Esophagus mucosa (tissue), 1 donor: ENCODE measurements at places on chromosomes 12 and 14. TPM values are rescaled to one million over a fixed set of nuclear protein-coding genes. Genes with fewer than 3 reads are reported as not detected.
A peak's percentile ranks its signal among the peaks of the same experiment; 100 is the strongest.

GRCh38 chr14:58133739-58134138 is 18.3 kb downstream of the ARMH4 start:
- ATAC-seq, result peak; percentile 50

GRCh38 chr14:99793213-99794150 is at the start of gene EML1:
Gene EML1, plus strand, starts transcription at chr14:99793413. Its CDS starts 64 bp downstream, at chr14:99793477.
- ATAC-seq, result peak; percentile 80

- no peak for ATAC-seq
Measured at GRCh38 chr12:39431002-39431796, 11.7 kb downstream of the KIF21A start.

Gene MARS1
- 130 TPM for total RNA-seq

Gene TAMALIN
- 3.9 TPM for total RNA-seq

DNA sequence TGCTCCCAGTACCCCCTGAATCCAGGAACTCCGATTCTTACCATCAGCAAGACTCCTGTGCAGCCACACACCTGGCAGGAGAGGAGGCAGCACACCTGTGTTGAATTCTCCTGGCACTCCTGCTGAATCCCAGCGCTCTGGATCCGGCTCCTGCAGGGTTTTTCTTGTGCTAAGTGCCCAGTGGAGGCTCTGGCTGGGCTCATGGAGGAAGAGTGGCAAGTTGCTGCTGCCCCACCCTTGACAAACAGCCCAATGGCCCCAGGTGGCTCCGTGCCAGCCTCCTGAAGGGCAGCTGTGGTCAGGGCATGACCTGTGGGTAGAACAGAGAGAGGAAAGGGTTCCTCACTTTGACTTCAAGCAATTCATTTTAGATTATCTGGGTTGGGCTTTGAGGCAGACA is 20.0 kb downstream of the CRACR2A start:
- no peak for ATAC-seq

GRCh38 chr14:53365486-53366130 is 212.5 kb upstream of the DDHD1 start:
- no peak for ATAC-seq

DNA sequence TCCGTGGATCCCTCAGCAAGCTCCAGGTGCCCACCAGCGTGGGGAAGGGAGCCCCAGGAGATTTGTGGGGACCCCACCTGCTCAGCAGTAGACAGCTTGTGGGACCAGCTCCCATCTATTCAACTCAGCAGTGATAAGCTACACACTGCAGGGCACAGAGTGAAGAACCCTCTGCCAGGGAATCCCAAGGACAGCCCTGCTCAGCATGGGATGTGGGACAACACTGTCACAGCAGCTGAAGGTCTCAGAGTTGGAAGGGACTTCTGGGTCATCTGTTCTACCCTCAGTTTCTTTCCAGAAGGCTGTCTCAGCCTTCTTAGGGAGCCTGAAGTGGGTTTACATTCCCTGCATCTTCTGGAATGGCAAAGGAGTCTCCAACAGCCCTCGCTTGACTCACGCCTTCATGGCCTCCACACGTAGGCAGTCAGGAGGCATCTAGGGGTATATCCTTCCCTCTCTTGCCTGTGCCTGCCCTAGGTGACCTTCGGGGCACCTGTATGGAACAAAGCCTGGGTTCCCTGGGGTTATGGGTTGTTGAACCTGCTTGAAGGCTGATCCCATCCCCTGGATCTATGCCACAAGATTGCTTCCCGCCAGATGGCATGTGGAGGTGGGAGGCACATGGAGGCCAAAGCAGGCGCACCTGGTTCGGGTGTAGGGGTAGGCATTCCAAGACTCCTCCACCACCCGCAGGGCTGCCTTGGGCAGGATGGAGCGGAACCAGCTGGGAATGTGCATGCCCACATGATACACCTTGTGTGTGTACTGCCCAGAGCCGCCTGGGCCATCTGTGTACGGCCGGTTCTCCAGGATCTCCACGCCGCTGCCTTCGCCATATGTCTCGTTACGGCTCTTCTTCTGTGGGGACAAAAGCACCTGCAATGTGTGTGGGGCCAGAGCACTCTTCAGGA is 33.0 kb downstream of the ARL6IP4 start:
- no peak for ATAC-seq

Gene APPL2
- total RNA-seq, result 27.0 TPM

GRCh38 chr12:3363608-3364007 is 127.4 kb upstream of the PRMT8 start:
- ATAC-seq, result no peak

DNA sequence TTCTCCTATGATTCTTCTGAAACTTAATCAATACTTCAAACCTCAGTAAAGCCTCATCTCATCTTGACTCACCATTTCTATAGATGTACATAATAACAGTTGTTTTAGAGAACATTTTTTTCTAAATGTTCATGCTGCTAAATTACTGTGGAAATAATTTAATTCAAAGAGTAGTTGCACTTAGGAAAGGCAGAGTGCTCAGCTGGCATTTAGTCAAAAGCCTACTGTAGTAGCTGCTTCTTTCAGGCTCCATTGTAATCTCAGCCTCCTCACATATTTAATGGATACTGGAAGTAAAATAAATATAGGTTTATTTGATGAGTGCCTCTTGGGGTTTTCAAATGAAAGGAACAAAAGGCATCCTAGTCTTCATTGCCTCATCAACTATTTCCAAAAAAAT is 325.0 kb downstream of the CCER1 start:
- no peak for ATAC-seq

Gene HOXC6
- total RNA-seq, result 1.6 TPM

DNA sequence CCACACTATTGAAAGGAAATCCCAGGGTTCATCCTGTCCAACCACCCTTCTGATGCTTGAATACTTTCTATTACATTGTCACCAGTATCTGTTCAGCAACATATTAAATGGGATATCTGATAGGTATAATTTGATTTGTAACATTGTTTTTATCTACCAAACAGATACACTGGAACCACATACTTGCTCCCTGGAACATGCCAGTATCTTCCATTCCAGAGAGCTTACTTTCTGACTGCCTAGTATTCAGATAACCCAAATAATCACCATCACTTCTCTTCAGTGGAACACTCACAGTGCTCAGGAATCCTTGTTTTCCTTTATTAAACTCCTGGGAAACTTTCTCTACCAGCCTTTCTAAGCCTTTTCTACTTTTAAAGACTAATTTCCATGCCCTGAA is 19.3 kb downstream of the LRP6 start:
- no peak for ATAC-seq
